Kidney (tissue), 22 donors: ENCODE measurements at places on chromosomes 7 and 10. TPM values are rescaled to one million over a fixed set of nuclear protein-coding genes. Genes with fewer than 3 reads are reported as not detected.

DNA sequence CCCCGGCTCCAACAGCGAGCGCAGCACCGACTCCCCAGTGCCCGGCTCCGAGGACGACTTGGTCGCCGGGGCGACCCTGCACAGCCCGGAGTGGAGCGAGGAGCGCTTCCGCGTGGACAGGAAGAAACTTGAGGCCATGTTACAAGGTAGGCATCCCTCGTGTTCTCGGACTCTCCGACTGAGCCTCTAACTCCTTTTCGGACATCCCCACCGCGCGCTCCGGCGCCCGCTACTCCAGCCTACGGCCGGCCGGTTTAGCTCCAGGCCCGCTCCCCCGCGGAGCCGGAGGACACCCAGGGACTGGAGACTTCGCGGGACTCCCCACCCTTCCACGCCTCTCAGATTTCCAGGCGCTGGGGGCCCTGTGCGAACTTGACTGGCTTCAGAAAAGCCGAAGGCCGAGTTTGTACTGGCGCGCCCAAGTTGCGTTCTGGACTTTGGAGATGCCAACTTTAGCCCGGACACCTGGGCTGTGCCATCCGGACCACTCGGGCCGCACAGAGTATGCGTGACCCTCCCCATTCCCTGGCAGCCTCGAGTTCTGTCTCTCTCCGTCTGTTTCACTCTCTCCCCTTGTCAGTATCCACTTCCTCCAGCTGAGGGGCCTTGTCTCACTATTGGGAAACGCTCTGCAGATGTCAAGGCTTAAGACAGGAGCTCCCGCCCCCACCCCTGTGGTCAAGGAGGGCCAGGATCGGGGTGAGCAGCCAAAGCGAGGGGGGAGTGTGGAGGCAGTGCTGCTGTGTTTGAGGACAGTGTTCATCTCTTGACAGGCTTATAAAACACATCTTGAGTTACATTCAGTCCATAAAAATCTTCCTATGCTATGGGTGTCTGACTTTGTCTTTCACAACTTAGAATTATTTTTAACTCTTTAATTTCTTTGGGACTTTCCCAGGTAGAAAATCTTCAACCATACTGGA, 777 bp downstream of the BICC1 start:
- peak; percentile 86 for DNase-seq
- no peaks in the 10 kb centered on the region for H3K36me3 ChIP-seq
- H3K4me1 ChIP-seq = peaks cover 5% of the 10 kb centered on the region
- H3K27me3 ChIP-seq = no peaks in the 10 kb centered on the region
- H3K4me3 ChIP-seq = peak overlapping the region; percentile 60

The SNX10 gene
- total RNA-seq = 72.0 TPM

DNA sequence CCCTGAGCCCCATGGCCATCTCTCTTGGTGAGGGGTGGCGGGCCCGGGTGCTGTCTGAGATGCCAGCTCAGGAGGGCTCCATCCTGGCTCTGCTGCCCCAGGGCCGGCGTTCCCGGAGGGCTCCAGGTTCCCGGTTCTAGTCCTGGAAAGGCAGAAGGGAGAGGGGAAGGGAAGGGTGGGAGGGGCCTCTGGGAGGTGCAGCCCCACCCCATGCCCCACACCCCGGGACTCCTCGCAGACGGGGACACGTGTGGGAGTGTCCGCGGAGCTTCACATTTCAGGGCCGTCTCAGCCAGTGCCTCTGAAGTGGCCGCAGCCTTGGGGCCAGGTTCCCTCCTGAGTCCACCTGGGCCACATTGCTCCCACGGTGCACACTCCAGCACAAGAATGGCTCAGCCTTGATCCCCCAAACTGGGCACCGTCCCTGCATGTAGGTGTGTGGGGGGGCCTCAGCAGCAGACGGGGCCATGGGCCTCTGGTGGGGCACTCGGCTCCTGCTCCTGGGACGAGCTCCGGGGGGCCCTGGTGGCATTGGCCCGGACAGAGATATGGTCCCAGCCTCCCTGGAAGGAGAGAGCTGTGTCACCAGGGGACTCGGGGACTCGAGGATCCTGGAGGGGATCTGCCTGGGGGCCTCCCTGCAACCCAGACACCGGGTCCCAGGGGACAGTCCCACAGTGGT, 5.8 kb downstream of the BHLHA15 start:
- H3K36me3 ChIP-seq = no peaks in the 10 kb centered on the region
- no peak overlapping the region for H3K27ac ChIP-seq
- DNase-seq = no peak
- no peaks in the 10 kb centered on the region for H3K27me3 ChIP-seq
- no peaks in the 10 kb centered on the region for H3K4me1 ChIP-seq

The HOGA1 gene
- 28.8 TPM for total RNA-seq

GRCh38 chr7:45645141-45645969, 71.2 kb downstream of the ADCY1 start:
- H3K4me3 ChIP-seq = no peak overlapping the region
- no peak for DNase-seq
- no peaks in the 10 kb centered on the region for H3K36me3 ChIP-seq
- no peaks in the 10 kb centered on the region for H3K4me1 ChIP-seq
- no peak overlapping the region for H3K27ac ChIP-seq

- no peak overlapping the region for H3K4me3 ChIP-seq
- H3K27ac ChIP-seq = no peak overlapping the region
- no peaks in the 10 kb centered on the region for H3K27me3 ChIP-seq
- DNase-seq = no peak
These were observed 66.5 kb upstream of the SVIL start for GRCh38 chr10:29701306-29701705.

DNA sequence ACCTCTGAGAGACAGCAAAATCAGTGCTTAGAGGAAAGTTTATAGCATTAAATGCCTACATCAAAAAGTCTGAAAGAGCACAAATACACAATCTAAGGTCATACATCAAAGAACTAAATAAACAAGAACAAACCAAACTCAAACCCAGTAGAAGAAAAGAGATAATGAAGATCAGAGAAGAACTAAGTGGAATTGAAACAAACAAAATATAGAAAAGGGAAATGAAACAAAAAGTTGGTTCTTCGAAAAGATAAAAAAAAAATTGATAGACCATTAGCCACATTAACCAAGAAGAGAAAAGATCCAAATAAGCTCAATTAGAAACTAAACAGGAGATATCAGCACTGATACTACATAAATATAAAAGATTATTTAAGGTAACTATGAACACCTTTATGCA, 280.0 kb upstream of the NRG3 start:
- DNase-seq = no peak
- no peak overlapping the region for H3K27ac ChIP-seq
- no peaks in the 10 kb centered on the region for H3K4me1 ChIP-seq
- H3K4me3 ChIP-seq = no peak overlapping the region
- H3K36me3 ChIP-seq = no peaks in the 10 kb centered on the region

GRCh38 chr10:94546049-94546900, 687 bp downstream of the HELLS start:
- H3K4me1 ChIP-seq = no peaks in the 10 kb centered on the region
- H3K27me3 ChIP-seq = no peaks in the 10 kb centered on the region
- no peak for DNase-seq
- no peak overlapping the region for H3K27ac ChIP-seq
- no peaks in the 10 kb centered on the region for H3K36me3 ChIP-seq
- H3K4me3 ChIP-seq = peak overlapping the region; percentile 76

The BEND7 gene
- 37.9 TPM for total RNA-seq

GRCh38 chr10:64733980-64734379, 1212.8 kb downstream of the REEP3 start:
- no peaks in the 10 kb centered on the region for H3K27me3 ChIP-seq
- H3K36me3 ChIP-seq = no peaks in the 10 kb centered on the region
- no peak for DNase-seq

GRCh38 chr7:22564511-22565045, 64.6 kb upstream of the STEAP1B start:
- no peaks in the 10 kb centered on the region for H3K36me3 ChIP-seq
- peak overlapping the region; percentile 3 for H3K4me3 ChIP-seq
- no peak overlapping the region for H3K27ac ChIP-seq

DNA sequence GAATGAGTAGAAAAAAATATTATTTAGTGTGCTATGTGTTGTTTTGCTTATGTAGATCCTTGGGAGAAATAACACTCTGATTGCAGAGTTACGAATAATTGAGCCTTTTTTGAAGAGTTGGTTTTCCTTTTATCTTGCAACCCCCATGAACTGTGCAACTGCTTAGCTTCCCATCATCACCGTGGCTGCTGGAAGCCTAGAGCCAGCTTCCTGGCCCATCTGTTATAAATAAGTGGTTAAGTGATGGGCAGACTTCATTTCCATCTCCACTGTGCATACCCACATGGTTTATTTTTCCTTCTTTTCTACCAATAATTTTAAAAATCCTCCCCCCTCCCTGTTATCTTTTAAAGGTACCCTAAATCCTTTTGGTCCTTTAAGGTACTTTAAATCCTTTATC, 554.9 kb upstream of the GALNT17 start:
- peaks cover 2% of the 10 kb centered on the region for H3K4me1 ChIP-seq
- DNase-seq = no peak
- no peak overlapping the region for H3K27ac ChIP-seq
- H3K27me3 ChIP-seq = no peaks in the 10 kb centered on the region
- no peak overlapping the region for H3K4me3 ChIP-seq
- no peaks in the 10 kb centered on the region for H3K36me3 ChIP-seq

DNA sequence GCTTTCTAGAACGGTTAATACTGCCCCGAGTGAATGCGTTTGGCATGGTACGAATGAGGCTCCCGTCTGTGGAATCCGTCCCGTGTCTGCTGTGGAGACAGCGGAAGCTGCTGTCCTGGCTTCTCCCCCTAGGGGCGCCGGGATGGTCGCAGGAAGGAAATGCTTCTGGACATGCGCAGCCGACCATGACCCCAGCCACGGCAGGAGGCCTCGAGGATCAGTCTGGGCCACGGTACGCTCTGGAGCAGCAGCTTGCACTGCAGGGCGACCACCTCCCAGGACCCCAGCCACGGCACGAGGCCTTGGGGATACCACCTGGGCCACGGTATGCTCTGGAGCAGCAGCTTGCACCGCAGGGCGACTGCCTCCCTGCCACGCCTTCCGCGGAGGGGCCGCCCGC, 107.9 kb downstream of the CYTH3 start:
- H3K27me3 ChIP-seq = no peaks in the 10 kb centered on the region
- peaks cover 3% of the 10 kb centered on the region for H3K36me3 ChIP-seq
- peak; percentile 40 for DNase-seq
